Hepatocyte (in vitro differentiated cells): ENCODE measurements at places on chromosomes 13 and 19. TPM values are rescaled to one million over a fixed set of nuclear protein-coding genes. Genes with fewer than 3 reads are reported as not detected.

GRCh38 chr19:49447485-49448431 is 3.9 kb downstream of the PIH1D1 start:
- no peak for DNase-seq

DNA sequence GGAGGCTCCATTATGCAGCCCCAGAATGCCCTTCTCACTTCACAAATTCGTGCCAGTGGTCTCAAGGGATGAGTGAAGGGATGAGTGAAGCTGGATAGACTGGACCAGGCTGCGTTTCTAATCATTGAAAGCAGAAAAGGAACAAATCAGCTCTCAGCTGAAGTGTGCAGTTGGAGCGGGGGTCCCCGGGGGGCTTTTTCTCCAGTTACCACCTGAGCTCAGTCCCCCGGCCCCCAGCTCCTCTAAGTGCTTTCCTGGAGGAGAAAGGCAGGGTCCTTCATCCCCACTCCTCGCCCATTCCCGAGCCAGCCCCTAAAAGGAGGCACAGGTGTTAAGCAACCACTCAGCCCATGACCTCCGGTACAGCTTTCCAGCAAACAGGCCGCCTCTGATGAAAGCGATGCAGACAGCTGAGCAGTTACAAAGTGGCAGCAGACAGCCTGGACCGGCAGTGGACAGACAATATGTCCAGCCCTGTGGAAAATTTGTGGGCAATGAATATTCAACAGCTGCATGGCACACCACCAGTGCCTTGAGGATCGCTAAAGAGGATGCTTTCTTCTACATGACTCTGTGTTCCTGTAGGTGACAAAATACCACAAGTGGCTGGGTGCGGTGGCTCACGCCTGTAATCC is 110.7 kb upstream of the UBL3 start:
- no peak for DNase-seq

PNMA8B gene
- polyA plus RNA-seq, result 0.50 and 0.57 TPM in 2 replicates

DNA sequence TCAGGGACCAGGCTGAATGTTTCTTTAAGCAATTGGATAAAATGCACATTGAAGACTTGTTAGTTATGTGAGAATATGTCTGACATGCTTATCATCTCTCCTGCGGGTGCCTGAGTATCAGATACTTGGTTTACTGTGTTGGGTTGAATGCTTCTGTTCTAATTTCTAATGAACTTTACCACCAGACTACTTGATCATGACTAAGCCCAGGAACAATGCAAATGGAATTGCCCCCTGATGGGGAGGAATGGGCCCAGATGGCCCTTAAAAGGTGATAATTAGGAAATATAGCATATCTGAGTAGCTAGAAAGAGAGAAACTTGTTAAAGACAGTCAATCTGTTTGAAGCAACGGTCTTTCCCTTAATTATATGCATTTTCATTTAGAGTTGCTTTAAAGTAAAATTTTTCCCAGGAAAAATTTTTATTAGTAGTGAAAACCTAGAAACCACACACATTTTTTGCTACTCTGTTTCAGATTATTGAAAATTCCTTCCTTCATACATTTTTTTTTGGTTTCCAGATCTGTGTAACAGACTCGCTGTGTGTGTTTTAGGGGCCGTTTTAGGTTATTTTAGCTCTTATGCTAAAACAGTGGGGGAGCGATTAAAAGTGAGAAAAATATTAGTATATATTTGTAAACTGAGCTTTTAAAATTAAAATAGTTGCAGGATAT is 186.6 kb downstream of the TM9SF2 start:
- DNase-seq, result no peak

ZNF805 gene
- polyA plus RNA-seq, result 1.5 and 1.9 TPM in 2 replicates

- no peak for DNase-seq
These were observed at the start of gene ZNF541 for GRCh38 chr19:47573071-47574026. TSS of gene ZNF541 (minus strand) at chr19:47573148. CDS start at chr19:47555856, 17,292 bp downstream.

KCNRG gene
- polyA plus RNA-seq, result 0.24 and 0.57 TPM in 2 replicates

DNA sequence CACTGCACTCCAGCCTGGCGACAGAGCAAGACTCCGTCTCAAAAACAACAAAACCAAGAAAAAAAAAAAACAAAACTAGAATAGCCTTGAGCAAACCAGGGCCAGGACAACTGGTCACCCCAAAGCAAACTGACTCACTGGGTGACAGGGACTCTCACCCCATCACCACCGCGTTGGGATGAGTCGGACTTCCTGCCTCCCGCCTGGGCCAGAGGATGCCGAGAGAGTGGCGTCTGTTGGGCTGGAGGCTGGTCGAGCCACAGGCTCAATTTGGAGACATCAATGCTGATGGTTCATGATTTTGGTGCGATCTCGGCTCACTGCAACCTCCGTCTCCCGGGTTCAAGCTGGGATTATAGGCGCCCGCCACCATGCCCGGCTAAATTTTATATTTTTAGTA is 11.6 kb downstream of the TMPRSS9 start:
- DNase-seq, result no peak

DNA sequence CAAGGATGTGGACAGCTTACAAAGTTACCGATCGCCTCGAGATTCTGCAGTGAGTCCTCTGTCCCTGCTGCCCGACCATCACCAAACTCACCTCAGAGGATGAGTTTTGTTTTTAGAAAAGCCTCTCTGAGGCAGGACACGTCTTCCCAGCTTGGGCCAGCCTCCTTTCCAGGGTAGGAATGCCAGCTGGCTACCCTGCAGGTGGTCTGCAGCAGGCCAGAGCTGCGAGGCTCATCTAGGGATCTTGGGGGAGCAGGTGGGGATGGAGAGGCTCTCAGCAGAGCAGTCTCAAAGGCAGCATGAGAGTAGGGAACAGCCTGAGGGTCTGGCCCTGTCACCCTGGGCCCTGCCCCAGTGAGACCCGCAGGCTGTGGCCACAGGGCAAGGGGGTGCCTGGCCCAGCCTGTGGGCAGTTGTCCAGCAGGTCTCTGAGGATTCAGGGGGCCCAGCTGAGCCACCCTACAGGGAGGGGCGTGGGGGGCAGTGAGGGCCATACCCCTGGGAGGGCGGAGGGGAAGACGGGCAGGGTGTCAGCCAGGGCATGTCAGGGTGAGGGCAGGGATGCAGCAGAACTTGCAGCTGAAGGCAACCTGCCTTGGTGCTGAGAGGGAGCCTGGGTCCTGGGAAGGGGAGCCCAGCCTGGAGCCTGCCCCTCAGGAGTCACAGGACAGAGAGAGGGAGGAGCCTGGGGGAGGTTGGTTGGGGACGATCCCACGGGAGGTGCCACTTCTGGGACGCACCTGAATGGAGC is 57.3 kb upstream of the TPM4 start:
- DNase-seq, result no peak

AP2S1 gene
- 349 and 392 TPM in 2 replicates for polyA plus RNA-seq

- no peak for DNase-seq
These were observed 528.6 kb downstream of the SUCLA2 start for GRCh38 chr13:47472516-47472915.

CYP2A6 gene
- polyA plus RNA-seq, result 0.50 and 1.7 TPM in 2 replicates

STARD13 gene
- polyA plus RNA-seq, result 5.4 and 8.8 TPM in 2 replicates

ZNF708 gene
- 0.92 and 1.4 TPM in 2 replicates for polyA plus RNA-seq

HSPH1 gene
- polyA plus RNA-seq, result 50.6 and 64.1 TPM in 2 replicates

DNA sequence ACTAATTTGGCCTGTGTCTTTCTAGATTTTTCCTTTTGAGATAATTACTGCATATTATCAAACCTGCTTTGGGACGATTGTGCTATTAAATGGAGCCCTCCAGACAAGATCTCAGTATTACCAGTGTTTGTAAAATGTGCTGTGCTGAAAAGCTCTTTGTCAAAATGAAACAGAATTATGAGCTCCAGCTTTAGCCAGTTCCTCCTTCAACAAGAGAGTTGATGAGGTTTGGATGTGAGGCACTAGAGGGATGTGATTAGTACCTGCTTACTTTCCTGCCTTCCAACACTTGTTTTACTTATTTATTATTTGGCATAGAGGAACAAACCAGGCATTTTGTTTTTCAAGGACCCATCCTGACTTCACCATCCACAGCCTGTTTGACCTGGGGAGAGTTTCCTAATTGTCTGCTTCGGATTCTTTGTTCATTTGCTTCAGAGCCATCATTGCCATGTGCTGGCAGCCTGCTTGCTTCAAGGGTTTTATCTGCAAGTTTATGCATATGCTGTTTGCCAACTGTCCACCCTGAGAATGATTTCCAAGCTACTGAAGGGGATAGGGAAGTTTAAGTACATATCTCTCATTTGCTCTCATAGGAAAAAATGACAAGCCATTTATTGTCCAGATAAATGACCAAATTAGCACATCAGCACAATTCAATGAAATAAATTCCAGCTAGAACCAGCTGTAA is 32.9 kb upstream of the CPB2 start:
- DNase-seq, result no peak

GRCh38 chr13:28353679-28354078 is 141.2 kb downstream of the FLT1 start:
- no peak for DNase-seq

- DNase-seq, result no peak
These were observed 1534.6 kb upstream of the PRR20A start for GRCh38 chr13:55606045-55606665.

ZNF530 gene
- 1.3 and 2.8 TPM in 2 replicates for polyA plus RNA-seq
